ENCODE measurements at places on chromosomes 11 and 22.

- no peak for DNase-seq
Measured at GRCh38 chr11:78109081-78110015, 29.7 kb upstream of the NDUFC2 start.

GRCh38 chr11:74179234-74180052, 8.4 kb downstream of the PPME1 start:
- DNase-seq = no peak

GRCh38 chr11:9681583-9682372, 17.9 kb downstream of the SWAP70 start:
- DNase-seq = no peak

GRCh38 chr11:3002351-3002861, 10.3 kb upstream of the NAP1L4 start:
- no peak for DNase-seq

GRCh38 chr11:85115798-85116197, 511.3 kb downstream of the DLG2 start:
- no peak for DNase-seq

- DNase-seq = no peak
Measured at GRCh38 chr11:43548916-43549315, 131.6 kb upstream of the HSD17B12 start.

All from esophagus squamous epithelium (tissue), 5 donors.